ENCODE measurements at places on chromosomes 12 and 14.
A peak's percentile ranks its signal among the peaks of the same experiment; 100 is the strongest.

- DNase-seq, result no peak
These were observed 247.9 kb downstream of the NELL2 start for GRCh38 chr12:44628180-44628579.

- no peak for DNase-seq
These were observed 801 bp upstream of the ASB2 start for GRCh38 chr14:93977171-93977570.

GRCh38 chr12:123113026-123113425 lies 37.9 kb downstream of the PITPNM2 start:
- DNase-seq, result no peak

- no peak for DNase-seq
These were observed 88.6 kb upstream of the TMEM233 start for GRCh38 chr12:119505001-119505400.

DNA sequence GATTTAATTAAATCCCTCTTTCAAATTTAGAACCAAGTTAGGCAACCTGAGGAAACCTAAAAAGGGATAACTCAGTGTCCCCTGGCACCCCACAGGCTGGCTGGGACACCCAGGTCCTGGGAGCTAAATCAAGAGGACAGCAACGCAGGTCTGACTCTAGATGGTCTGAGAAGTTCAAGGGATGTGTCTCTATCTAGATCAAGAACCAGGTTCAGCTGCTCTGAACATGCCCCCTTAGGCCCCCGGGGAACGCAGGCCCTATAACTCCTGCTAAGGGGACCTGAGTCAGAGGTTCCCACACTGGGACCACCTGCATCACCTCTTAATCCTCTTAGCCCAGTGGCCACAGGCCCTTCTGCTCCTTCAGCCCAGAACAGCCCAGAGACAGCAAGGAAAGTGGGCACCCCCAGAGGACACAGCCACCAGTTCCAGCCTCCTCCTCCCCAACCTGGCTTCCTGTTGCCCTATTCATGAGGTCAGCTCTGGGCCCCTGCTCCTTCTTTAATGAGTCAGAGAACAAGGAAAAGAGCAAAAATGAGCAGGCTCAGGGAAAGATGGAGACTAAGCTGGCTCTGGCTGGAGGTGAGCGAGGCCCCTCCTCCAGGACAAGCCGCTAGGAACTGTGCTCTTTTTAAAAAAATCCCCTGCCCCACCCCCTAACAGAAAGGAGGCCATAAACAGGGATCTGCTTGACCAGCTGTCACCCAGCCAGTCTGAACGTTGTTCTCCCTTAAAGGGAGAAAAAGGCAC lies 10.8 kb downstream of the PITPNM2 start:
- DNase-seq, result no peak

DNA sequence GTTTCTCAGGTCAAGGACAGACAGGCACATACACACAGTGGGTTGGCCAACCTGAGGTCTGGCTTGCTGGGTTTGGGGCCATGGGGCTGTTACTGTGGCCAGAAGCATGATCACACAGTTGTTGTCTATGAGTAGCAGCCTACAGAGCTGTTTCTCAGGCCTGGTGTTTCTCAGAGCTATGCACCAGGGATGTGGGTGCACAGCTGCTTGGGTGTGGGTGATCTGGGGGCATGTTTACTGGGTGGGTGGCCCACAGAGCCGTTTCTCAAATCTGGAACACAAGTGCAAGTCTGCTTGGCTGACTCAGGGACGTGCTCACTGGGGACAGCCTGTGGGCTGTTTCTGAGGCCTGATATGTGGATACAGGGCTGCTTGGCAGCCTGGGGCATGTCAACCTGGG lies 23.1 kb upstream of the PALS1 start:
- DNase-seq, result no peak

DNA sequence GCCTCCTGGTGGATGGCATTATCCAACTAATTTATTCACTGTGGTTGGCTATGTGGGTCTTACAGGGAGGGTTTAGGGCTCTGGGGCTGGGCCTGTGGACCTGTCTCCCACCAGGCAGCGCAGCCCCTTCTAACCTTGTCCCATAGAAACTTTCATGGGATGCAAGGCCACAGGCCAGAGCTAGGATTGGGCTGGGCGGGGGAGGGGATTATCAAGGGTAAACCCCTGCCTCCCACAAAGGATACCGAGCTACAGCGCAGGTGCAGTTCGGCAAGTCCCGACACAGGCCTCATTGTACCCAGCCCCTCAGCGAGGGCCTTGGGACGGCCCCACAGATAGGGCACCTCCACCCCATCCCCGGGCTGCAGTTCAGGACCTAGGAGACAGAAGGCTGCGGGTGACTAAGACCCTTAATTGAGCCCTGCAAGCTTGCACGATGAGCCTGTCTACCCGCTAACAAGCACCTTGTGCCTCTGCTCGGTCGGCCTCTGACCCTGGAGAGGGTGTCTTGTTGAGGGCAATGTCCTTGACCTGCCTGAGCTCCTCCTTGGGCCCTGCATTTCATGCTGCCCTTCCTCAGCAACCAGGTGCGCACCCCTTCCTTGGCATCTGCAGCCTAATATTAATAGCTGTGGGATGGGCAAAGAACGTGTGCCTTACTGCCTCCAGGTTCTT lies 46.7 kb downstream of the PSMA6 start:
- DNase-seq, result no peak

DNA sequence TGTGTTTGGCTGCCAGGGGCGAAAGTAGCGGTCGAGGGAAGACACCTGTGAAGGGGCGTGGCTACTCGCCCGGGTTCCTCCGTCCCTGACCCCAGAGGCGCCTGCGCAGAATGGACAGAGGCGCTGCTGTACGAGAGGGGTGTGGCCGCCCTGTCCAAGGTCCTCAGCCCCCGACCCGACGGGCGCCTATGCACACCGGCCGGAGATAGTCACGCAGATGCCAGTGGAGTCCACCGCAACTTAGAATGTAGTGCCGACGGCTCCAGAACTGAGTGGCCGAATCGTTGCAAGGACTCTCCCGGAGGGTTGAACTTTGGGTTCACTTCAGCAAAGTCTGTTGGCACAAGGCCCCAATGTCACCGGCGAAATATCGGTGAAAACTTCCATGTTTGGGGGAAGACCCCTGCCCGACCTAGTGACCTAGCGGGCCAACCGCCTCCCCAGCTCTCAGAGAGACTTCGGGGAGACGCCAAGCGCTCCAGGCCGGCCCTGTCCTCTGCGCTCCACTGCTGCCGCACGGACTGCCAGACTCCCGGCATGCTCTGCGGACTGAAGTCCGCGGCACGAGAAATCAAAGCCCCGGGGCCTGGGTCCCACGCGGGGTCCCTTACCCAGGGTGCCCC lies 541 bp upstream of the RNU6-7 start:
- DNase-seq, result peak; percentile 45

DNA sequence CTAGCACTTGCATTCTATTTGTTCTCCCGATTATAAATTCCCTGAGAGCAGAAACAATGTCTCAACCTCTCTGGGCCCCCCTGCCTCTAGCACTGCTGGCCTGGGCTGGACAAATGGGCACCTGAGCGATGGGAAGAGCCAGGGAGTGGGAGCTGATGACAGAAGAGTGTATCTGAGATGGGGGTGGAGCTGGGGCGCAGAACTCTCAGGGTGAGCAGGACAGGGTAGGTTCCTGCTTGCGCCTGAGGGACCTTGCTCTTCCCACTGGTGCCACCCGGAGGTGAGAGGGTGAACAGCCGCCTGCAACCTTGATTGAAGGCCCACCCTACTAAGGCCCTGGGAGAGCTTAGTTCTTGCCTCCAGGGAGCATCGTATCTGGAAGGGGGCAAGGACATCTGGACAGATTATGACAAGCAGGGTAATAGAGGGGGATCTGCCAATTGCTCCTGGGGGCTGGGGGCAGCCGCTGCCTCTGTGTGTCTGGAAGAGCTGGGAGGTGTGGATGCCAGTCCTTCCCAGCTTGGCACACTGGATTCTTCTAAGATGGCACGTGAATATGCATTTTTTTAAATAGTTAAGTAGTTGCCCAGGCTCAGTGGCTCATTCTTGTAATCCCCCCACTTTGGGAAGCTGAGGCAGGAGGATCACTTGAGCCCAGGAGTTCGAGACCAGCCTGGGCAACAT lies 43.0 kb upstream of the TSPAN9 start:
- DNase-seq, result no peak

DNA sequence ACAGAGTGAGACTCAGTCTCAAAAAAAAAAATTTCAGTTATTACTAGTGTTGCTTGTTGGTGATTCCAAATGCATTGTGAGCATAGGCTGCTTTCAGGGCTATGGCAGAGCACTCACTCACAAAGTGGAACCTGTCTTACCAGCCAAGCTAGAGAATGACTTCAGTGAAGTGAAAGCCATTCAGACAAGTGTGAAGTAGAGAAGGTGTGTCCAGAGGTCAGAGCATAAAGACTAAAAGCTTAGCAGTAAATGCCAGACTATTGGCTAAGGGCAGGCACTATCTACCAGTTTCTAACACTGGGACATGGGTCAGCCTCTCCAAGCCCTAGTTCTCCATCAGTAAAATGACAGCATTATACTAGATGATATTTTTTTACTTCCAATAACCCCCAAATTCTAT lies 12.7 kb downstream of the PPP1R36 start:
- no peak for DNase-seq

DNA sequence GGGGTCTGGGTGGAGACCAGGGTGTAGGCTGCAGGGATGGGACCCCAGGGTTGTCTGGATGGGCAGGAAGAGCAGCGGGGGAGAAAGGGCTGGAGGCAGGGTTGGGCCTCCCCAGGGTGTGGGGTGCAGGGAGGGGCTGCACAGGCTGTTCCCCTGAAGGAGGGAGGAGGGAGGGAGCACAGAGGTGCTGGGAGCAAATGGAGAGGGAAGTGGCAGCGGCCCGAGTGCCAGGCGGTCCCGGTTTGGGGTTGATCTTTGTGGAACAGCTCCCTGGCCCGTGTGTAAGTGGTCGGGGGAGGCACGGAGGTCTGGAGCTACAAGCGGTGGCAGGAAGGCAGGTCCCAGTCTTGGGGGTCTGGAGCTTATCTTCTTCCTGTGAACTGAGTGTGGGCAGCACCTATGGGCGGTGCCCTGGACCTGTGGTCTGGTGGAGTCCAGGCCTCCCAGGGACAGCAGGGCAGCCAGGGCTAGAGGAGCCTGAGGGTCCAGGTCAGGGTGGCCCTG lies 391.6 kb downstream of the TMEM121 start:
- no peak for DNase-seq

GRCh38 chr14:101286271-101287018 lies 274.9 kb upstream of the DIO3 start:
- no peak for DNase-seq

GRCh38 chr12:28908646-28909045 lies 240.4 kb upstream of the FAR2 start:
- no peak for DNase-seq

DNA sequence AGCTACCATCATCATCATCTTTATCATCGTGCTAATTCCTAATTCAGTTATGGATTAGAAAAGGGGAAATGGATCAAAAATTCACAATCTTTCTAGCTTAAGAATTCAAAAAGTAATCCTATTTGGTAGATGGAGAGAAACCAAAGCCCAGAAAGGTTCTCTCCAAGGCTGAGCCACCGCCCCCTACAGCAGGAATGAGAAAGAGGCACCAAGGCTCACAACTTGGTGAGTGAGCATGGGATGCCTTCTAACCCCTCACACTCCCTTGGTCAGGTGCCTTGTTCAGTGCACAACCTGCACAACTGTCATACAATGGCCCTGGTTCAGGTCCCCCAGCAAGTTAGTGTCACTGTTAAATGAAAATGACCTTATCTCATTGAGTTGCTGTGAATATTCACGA lies 171.5 kb downstream of the ANO2 start:
- no peak for DNase-seq

GRCh38 chr14:49339130-49339529 lies 247.1 kb downstream of the RPS29 start:
- DNase-seq, result no peak

GRCh38 chr12:110649341-110649847 lies 35.5 kb downstream of the TCTN1 start:
- no peak for DNase-seq

DNA sequence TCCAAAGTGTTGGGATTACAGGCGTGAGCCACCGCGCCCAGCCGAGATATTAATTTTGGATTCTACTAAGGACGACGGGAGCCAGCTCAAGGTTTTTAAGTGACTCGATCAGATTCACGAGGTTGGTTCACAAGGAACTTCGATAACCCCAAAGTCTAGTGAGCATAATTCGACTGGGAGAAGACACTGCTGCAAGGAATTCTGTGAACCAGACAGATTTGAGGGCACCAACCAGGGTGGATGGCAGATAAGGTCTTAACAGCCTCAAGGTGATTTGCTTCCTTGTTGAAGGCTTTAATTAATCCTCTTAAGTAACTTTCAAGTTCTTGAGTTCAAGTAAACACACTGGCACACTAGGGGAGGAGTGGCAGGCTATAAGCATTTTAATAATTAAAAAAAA lies 1.1 kb upstream of the KLHDC2 start:
- DNase-seq, result no peak

- DNase-seq, result no peak
These were observed 24.1 kb downstream of the ITPK1 start for GRCh38 chr14:93091666-93092065.

DNA sequence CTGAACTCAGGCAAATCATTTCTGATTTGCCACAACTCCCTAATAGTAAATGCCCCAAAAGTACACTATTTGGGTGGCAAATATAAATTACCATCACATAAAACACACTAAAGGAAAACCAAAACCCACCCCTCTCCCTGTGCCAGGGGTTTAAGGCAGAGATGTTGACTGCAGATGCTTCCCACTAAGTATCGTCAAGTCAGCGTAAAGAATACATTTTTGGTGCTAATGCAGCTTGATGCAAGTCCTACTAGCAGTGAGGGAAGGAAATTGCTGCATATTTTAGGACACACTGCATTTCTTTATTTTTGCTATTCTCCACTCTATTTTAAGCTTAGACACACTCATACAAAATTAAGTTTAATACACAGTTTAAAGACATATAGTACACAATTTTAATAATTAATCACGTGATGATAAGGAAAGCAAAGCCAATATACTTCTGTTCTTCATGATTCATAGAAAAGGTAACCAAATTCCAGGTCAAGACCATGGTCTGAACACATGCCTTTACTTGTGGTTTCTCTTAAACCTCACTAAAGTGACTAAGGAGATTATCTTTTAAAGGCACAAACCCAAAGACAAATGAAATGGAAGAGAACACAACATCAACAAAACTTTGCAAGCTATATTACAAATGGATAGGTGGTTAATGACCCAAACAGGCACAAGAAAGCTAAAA lies 162.2 kb downstream of the STXBP6 start:
- DNase-seq, result no peak

GRCh38 chr12:97404093-97404492 lies 58.5 kb upstream of the RMST start:
- no peak for DNase-seq

DNA sequence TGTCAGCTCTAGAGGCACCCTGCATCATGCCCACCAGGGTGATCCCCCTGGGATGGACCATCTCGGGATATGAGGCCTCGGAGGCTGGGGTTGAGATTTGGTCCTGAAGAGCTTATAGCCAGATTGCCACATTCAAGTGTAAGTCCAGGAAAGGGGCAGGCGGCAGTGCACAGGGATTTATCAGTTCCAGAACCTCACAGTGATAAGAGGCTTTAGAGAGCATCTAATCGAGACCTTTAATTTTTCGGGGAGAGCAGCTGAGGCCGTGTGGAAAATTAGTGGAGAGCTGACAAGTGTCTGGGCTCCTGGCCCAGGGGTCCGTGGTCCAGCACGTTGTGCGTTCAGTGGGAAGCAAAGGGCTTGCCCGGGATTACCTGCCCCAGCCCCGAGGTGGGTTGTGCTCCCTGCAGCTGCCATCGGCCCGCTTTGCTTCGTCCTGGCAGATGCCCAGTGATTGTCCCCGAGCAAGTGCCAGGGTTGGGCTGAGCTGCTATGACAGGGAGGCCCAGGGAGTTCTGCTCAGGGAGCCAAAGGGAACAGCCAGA lies 52.1 kb downstream of the C14orf132 start:
- DNase-seq, result no peak

GRCh38 chr14:92597906-92598905 lies 84.6 kb downstream of the RIN3 start:
- DNase-seq, result no peak

Measured in stimulated activated CD4-positive, alpha-beta T cell treated with anti-CD3 and anti-CD28 coated beads, Interleukin-1b, Interleukin-23, amount 100 ng/mL, for 1 hour (primary cell).